ENCODE measurements at places on chromosomes 1 and 21.
A peak's percentile ranks its signal among the peaks of the same experiment; 100 is the strongest.

DNA sequence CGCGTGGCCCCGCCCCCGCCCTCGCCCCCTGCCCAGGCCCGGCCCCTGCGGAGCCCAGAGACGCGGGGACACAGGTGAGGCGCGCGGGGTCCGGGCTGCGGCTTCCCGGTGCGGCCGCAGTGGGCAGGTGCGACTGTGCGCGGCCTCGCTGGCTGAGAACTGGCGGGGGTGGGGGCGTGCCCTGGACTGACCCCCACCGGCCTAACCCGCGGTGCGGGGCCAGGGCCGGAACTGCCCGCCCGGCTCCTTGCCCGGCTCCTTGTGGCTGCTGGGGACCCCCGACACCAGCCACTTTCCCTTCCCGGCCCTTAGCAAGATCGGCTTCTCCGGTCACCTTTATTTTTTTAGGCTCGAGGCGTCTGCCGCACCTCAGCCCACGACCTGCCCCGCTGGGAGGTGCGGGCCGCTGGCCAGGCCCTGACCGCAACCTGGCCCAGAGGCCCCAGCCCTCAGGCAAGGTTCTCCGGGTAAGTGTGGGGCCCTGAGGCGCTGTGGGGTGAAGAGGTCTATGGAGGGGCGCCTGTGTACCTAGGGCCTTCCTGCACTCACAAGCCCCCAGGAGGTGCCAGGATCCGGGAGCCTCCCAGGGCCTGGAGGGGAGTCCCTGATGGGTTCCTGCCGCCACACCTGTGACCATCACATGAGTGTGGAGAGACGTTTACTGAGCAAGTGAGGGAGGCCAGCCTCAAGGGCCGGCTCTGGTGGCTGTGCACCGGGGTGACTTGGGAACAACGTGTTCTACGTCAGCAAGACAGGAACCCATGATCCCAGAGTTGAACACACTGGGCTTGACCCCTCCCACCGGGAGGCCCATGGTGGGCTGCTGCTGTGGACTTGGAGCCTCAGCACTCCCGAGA is at the start of gene SMIM1:
TSS of gene SMIM1 (plus strand) at position 35 of the 857 bp plus-strand sequence. CDS start 2,625 bp downstream, outside the sequence.
- no peak for DNase-seq

DNA sequence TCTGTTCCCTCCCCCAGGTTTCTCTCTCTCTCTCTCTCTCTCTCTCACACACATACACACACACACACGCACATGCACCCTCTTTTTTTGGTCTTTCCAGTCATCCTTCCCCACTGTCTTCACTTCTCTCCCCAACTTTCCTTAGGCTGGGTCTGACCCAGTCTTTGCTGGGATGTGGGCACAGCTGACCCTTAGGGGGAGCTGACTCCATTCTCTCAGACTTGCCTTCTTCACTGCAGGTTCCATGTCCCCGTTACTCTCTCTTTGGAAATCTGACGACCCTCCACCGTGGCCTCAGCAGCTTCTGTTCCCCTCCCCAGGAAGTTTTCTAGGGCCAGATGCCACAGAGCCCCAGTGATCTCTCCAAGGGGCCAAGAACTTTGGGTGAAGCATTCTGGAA is 2.1 kb downstream of the DISP3 start:
- DNase-seq, result no peak

- peak; percentile 27 for DNase-seq
Measured at GRCh38 chr1:62621907-62622306, 24.6 kb downstream of the ANGPTL3 start.

DNA sequence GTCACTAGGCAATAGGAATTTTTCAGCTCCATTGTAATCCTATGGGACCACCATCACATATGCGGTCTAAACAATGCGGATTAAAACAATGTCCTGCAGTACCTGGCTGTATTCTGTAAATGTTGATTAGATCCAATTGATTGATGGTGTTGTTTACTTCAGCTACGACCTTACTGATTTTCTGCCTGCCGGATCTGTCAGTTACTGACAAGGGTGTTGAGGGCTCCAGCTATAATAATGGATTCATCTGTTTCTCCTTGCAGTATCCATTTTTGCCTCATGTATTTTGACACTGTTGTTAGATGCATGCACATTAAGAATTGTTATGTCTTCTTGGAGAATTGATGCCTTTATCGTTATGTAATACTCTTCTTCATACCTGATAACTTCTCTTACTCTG is 39.0 kb downstream of the RAP1A start:
- DNase-seq, result no peak

GRCh38 chr1:30695439-30695841 is 27.9 kb downstream of the MATN1 start:
- DNase-seq, result no peak

DNA sequence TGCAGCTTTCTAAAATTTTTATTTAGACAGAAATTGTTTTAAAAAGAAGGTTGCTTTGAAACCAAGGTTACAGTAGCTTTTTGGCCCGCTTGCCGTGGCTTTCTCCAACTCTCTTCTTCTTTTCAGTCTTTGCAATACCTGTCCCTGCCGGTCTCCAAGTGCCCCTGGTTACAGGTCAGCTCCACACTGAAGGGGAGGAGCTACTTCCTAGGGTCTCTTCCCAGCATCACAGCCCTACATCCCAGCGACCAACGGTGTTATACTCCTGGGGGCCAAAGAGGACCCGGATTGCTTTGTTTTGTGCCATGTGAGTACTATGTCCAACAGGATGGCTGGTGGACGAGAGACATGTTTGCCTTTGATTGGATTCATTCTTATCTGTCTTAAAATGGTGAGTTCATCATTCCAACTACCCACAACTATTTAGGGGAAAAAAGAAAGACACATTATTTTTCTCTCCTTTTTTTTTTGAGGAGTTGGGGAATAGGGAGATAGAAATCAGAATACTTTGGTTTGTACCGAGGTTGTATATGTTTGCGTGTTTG is at the start of gene FNDC7:
TSS of gene FNDC7 (plus strand) at position 303 of the 545 bp plus-strand sequence. CDS start at position 329, 26 bp downstream.
- DNase-seq, result no peak

DNA sequence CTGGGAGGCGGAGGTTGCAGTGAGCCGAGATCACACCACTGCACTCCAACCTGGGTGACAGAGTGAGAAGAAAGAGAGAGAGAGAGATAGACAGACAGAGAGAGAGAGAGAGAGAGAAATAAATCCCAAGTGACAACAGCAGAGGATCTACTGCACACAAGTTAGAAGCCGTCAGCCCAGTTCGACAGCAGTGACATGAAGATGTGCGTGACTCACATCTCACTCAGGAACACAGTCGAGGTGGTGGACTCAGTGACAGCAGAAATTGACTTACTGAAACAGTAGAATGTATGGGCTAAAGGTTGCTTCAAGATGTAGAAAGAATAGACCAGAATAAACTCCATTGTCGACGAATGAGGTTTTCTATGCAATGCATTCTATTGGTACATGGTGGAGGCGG is 77.0 kb upstream of the KRTAP19-8 start:
- no peak for DNase-seq

DNA sequence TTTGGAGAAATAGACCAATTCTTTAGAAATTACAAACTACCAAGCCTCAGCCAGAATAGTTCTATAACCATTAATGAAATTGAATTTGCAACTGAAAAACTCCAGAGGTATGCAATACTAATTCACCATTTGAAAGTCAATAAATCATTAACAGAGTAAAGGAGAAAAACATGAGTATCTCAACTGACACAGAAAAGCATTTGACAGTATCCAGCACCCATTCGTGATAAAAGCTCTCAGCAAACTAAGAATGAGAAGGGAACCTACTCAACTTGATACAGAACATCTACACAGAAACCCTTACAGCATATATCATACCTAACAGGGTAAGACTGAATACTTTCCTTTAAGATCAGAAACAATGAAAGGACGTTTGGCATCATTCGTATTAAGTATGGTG is 54.3 kb downstream of the ST6GALNAC5 start:
- DNase-seq, result no peak

DNA sequence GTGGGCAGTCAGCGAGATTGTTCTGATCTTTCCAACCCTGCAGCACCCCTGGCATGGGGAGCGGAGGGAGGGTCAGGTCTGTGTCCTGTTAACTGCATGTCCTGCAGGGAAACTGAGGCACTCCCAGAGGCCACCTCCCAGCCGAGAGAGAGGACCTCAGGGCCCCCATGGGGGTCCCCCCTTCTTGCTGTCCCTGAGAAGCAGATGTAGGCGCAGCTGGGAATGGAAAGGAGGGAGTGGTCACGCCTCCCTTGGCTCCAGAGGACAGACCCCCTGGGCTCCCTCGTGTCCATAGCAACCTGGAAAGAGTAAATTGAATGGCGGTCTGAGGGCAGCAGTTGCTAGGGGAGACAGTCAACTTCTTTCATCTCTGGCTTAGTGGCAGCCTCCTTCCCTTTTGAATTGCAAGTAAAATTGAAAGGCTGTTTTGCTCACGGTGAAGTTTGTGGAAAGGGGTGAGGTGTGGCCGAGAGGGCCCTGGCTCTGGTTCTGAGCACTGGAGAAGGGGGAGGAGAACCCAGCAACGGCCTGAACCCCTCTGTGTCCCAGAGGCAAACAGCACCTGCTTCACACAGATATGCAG is 4.9 kb downstream of the CROCC start:
- DNase-seq, result no peak

DNA sequence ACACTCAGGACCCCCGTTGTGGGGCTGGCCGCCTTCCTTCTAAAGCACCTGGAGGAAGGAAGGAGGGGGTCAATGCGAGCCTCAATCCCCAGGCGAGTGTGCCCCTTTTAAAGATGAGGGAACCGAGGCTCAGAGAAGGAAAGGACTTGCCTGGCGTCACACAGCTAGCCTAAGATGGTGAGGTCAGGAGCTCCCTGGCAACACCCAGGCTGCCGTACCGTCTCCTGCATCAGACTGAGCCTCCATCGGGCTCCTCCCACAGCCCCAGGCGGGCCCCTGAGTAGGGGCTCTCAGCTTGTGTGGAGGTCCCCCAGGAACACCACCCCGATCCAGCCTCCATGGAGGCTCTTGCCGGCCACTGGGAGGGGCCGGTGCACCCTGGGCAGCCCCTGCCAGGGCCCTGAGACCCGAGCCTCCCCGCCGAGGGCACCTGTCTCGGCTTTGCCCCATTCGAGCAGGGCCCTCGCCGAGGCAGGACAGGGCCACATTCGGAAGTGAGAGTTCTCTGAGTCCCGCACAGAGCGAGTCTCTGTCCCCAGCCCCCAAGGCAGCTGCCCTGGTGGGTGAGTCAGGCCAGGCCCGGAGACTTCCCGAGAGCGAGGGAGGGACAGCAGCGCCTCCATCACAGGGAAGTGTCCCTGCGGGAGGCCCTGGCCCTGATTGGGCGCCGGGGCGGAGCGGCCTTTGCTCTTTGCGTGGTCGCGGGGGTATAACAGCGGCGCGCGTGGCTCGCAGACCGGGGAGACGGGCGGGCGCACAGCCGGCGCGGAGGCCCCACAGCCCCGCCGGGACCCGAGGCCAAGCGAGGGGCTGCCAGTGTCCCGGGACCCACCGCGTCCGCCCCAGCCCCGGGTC is at the start of gene AIRE:
TSS of gene AIRE (plus strand) at position 739 of the 855 bp plus-strand sequence. CDS start 131 bp downstream, outside the sequence.
- no peak for DNase-seq

Data from AML-193 (cell line).